H9 (cell line): ENCODE measurements at places on chromosomes 3 and 15. TPM values are rescaled to one million over a fixed set of nuclear protein-coding genes. Genes with fewer than 3 reads are reported as not detected.

Gene XXYLT1
- total RNA-seq: 22.7 and 23.0 TPM in 2 replicates

Gene CCDC54
- total RNA-seq: not detected in 2 replicates

Gene UBE2Q2
- total RNA-seq: 29.6 and 31.8 TPM in 2 replicates

Gene SPINK8
- not detected in 2 replicates for total RNA-seq

Gene FAN1
- 27.4 and 28.2 TPM in 2 replicates for total RNA-seq

Gene RASGRF1
- 0.33 and 0.48 TPM in 2 replicates for total RNA-seq

Gene COL6A5
- total RNA-seq: 0.04 TPM in 2 replicates

Gene IQCF5
- total RNA-seq: not detected in 2 replicates

Gene CSK
- 49.2 and 49.3 TPM in 2 replicates for total RNA-seq

Gene EIF4E3
- total RNA-seq: 12.9 and 13.1 TPM in 2 replicates

Gene ONECUT1
- 14.0 and 14.1 TPM in 2 replicates for total RNA-seq

Gene DLL4
- 0.28 and 0.35 TPM in 2 replicates for total RNA-seq

Gene COL7A1
- 20.2 and 22.9 TPM in 2 replicates for total RNA-seq

Gene FBXO40
- total RNA-seq: 0.04 and 0.15 TPM in 2 replicates
